ENCODE measurements at places on chromosomes 16 and 17.

- no peak for DNase-seq
Observed at GRCh38 chr17:40806131-40806530, 6.4 kb upstream of the KRT28 start.

DNA sequence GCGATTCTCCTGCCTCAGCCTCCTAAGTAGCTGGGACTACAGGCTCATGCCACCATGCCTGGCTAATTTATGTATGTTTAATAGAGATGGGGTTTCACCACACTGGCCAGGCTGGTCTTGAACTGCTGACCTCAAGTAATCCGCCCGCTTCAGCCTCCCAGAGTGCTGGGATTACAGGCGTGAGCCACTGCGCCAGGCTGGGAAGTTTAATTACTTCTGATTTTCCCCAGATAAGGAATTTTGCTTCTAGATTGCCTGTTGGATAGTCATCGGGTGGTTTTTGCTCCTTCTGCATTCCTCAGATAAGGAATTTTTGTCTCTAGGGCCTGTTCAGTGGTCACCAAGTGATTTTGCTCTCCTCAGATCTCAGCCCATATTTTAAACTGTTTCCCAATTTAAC lies 112.5 kb downstream of the MAP2K4 start:
- no peak for DNase-seq

DNA sequence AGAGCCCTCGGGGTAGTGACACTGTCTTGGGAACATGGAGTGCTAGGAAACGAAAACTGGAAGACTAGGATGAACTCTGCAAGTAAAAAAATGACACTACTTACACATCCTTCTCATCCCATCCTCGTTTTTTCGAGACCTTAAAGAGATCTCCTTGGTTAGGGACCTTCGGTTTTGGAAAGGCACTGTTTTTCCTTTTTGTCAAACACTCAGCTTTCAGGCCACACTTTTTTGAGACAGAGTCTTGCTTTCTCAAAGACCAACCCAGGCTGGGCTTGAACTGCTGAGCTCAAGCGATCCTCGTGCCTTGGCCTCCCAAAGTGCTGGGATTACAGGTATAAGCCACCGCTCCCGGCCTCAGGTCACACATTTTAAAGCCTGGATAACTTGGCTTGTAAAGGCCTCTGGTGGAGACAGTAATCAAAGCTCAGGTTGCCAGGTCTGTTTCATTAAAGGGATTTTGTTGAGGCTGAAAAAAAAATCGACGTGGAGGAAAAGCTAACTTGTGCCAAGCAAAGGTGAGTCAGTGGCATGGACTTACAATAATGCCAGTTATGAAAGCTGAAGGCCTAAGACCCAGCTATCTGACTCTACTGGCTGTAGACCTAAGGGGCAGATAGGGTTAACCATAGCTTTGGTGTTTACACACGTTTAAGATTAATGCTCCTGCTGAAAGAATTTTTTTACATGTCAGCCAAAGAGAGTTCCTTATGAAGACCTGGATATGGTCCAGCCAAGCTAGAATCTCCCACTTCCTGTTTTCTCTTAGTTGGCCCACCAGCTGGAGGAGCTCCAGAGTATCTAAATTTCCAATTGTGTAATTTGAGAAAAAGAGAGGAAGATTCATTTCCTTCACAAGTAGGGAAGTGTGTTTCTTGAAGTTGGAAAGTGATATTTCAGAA lies 823 bp downstream of the NBR1 start:
- DNase-seq: no peak

DNA sequence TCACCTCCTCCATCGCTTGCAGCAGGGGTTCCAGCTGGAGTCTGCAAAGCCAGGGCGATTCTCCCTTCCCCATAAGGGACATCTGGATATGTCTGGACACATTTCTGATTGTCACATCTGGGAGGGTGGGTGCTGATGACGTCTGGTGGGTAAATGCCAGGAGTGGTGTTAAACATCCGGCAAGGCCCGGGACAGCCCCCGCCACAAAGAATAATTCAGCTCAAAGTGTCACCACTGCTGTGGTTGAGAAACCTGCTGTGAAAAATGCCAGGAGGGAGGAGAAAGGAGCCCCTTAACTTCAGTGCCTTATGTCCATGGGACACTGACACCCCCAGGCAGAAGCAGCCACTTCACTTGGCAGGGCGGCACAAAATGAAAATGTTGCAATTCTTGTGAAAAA lies 179.4 kb upstream of the SDK2 start:
- no peak for DNase-seq

- DNase-seq: no peak
Observed at GRCh38 chr16:920051-920681, 50.6 kb downstream of the LMF1 start.

GRCh38 chr16:569445-570254 lies at the start of gene PIGQ:
Gene PIGQ (plus strand): TSS chr16:569968. CDS start chr16:574075, 4,107 bp downstream.
- DNase-seq: peak; percentile 59

GRCh38 chr17:38958326-38958725 lies 8.9 kb downstream of the FBXO47 start:
- DNase-seq: no peak

DNA sequence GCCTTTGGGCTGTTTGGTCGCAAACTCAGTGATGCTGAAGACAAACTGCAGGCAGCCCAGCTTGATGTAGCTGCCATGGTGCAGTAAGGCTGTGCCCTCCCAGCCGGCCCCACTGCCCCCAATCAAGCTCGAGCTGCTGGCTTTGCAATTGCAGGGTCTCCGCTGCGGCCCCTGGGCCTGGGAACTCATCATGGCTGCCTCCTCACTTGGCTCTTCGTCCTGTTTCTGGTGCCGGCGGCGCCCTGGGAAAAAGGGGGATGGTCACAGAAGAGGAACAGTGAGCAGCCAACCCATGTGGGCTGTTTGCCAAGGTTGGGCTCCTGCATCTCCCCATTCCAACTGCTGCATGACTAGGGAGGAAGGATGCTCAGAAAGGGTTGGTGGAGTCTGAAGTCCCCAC lies 3.4 kb upstream of the DHRS13 start:
- DNase-seq: no peak

DNA sequence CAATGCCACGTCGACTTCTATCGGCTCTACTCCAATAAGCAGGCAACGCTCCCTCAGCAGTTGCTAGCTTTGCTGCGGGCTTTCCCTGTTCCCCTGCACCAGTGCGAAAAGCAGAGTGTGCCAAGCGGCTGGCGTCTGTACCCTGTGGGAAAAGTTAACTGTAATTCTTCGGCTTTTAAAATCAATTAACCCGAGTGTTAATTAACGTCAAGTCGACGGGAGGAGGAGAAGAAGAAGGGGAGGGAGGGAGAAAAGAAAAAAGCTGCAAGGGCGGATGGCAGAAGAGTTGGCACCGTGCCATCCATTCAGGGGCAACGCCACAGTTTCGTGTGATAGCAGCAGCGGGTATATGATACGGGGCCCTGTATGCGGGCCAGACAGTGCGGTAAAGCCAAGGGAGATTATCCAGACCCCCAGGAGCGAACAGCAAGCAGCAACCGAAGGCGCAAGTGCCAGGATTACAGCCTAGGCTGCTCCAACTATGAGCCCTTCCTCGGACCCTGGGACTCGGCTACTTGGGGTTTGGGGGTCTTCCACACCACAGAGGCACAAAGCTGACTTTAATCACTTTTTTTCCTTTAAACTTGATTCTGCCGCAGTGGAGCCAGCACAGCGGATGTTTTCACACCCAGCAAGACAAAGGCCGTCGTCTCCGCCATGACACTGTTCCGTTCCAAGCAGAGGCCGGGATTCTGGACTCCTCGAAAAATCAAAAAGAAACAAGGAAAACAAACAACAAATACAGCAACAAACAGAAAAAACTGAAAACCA lies 253.8 kb upstream of the PMFBP1 start:
- no peak for DNase-seq

GRCh38 chr16:24685539-24686432 lies 43.7 kb upstream of the TNRC6A start:
- DNase-seq: no peak

- DNase-seq: no peak
Observed at GRCh38 chr17:17410357-17410756, 66.4 kb upstream of the MED9 start.

DNA sequence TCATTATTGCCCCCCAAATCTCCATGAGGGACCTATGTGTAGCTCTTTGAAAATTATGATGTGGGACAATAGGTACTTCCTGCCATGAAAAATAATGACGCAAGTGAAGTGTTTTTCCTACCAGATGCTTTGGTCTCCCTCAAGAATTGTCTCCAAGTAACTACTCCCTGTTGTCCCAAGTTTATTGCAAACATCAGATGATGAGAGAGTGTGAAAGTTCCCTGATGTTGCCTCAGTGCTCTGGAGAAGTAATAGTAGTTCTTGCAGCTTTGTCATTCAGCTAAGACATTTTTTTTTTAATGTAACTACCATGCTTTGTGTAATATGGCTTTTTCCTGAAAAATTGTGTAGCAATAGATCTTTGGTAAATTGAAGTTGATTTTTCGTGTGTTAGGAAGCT lies 20.1 kb downstream of the LPCAT2 start:
- DNase-seq: no peak

DNA sequence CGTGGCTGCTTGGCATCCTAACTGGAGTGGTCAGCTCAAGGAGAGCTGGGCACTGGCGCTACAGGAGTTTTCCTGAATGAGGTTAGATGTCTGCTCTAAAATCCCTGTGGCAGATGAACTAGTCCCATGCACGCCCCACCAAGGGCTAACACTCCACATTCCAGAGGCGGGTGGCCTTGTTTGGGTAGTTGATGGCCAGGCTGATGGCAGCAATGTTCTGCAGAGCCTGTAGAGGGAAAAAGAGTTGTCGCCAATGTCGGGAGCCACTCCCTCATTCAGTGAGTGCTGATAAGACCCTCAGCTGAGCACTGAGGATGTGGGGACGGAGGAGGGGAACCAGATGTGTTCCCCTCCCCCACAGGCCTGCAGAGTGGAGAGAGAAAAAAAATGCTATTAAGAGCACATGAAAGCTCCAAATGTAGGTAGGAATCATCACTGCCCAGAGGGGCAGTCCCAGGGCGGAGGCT lies 42.5 kb upstream of the ATP2A3 start:
- DNase-seq: no peak

DNA sequence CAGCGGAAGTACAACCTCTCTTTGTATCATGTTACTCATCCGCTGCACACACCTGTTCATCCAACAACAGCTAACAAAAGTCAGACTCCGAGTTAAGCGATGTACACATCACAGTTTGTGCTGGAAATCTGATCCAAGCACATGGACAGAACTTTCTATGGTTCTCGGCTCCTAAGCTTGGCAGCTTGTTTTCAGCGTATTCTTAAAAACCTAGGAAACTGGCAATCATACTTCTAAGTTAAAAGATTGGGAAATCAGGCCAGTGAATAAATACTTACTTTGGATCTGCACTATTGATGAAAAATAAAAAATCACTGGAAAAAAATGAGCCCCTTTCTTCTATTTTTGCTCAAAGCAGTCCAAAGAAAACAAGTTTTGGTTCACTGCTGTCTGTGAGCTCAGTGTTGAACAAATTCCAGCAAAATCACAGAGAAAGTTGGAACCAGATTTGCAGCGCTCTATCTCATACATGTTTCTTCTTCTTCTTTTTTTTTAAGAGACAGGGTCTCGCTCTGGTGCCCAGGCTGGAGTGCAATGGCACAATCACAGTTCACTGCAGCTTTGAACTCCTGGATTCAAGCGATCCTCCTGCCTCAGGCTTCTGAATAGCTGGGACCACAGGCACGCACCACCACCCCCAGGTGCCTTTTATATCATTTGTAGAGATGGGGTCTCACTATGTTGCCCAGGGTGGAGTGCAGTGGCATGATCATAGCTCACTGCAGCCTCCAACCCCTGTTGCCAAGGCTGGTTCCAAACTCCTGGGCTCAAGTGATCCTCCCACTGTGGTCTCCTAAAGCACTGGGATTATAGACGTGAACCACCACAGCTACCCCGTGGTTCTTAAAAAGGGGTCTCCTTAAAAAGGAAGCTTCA lies 71.6 kb upstream of the CREBBP start:
- no peak for DNase-seq

DNA sequence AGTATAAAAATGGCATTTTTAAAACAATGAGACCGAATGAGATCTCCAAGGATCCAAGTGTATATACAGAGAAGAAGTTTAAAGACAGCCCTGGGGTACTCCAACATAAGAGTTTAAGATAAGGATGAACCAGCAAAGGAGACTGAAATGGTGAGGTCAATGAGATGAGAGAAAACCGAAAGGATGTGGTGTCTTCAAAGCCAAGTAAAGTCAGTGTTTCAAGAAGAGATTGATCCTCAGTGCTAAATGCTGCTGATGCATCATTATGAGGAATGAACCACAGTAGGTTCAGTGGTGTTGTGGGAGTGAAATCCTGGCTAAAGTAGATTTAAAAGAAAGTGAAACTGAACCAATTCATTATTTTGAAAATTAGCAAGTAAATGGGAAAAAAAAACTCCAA lies 38.1 kb upstream of the NLK start:
- no peak for DNase-seq

- DNase-seq: no peak
Observed at GRCh38 chr16:75244225-75244809, 7.1 kb downstream of the BCAR1 start.

DNA sequence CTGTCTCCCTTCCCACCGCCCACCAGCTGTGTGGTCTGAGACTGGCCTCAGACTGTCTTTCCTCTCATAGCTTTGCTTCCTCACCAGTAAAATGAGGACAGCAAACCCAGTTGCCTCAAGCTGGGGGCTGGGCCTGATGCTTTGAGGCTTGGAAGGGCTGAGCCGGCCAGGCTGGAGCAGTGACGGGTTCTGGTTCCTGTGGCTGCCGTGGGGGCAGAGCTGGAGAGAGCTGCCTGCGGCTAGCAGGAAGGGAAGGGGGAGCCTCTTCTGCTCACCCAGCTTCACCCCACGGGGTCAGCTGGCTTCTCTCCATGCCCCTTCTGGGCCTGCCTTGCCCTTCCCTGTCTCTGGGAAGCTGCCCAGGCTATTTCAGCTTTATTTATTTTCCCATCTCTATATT lies 23.7 kb downstream of the LASP1 start:
- no peak for DNase-seq

DNA sequence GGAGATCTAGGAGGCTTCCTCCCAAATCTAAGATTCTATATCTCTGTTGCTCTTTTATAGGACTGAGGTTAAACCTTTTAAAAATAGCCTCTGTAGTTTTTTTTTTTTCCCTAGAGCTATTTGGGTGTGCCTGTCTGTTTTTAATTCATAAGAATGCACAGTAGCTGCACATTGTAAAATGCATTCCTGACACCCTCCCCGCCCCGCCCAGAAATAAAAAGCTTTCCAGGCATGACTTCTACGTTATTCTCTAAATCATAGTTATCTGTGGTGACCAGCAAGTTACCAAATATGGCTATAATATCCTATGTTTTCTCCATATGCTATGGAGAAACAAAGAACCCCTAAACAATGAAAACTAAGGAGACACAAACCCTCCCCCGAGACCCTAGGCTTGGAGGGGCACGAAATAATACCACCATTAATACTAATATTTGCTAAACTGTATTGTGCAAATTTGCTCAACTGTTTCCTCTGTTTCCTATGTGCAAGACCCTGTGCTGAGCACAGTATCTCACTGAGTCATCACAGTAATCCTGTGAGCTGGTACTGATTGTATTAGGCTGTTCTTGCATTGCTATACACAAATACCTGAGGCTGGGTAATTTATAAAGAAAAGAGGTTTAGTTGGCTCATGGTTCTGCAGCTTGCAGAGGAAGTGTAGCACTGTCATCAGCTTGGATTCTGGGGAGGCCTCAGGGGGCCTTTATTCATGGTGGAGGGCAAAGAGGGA lies 388.3 kb downstream of the CA10 start:
- no peak for DNase-seq
